ENCODE measurements at places on chromosomes 12 and 14.

- DNase-seq = no peak
Measured at GRCh38 chr12:25797386-25797785, 161.1 kb upstream of the RASSF8 start.

DNA sequence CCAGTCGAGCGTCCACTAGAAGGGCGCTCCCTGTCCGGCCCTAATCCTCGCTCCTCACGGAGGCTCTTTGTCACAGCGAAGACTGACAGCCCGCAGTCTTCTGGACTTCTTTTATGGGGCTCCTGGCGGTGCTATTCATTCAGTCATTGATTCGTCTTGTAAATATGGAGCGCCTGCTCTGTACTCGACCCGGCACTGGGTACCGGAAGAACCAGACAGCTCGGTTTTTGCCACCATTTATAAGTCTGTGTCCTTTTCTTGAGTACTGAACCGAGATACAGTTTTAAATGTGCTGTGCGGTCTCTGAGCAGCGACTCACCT lies 570 bp downstream of the DMAC2L start:
- DNase-seq = no peak

- DNase-seq = no peak
Measured at GRCh38 chr12:47023953-47024352, 55.5 kb upstream of the PCED1B start.

DNA sequence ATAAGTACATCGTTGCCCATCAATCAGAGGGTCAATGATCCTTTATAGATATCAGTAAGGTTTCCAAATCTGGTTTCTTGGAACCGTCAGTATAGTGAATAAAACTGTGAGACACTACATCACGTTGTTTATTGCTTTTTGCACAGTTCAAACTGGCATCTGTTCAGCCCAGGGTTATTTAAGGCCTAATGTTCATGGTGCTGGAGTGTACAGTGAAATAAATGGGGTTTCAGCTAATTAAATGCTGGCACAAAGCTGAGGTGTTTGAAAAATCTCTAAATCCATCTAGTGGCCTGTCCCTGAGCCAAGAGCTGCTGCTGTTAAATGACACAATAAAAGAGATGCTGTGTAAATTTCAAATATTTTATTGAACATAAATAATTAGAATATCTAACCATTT lies 69.9 kb downstream of the RPS29 start:
- no peak for DNase-seq

GRCh38 chr14:95885866-95886265 lies 9.2 kb downstream of the TUNAR start:
- no peak for DNase-seq

- DNase-seq = no peak
Measured at GRCh38 chr14:99181804-99182520, 90.0 kb downstream of the BCL11B start.

- DNase-seq = no peak
Measured at GRCh38 chr14:28596391-28596790, 170.2 kb upstream of the FOXG1 start.

- no peak for DNase-seq
Measured at GRCh38 chr12:69816082-69816481, 8.9 kb upstream of the MYRFL start.

- DNase-seq = no peak
Measured at GRCh38 chr14:103973354-103973753, 31.0 kb upstream of the RD3L start.

DNA sequence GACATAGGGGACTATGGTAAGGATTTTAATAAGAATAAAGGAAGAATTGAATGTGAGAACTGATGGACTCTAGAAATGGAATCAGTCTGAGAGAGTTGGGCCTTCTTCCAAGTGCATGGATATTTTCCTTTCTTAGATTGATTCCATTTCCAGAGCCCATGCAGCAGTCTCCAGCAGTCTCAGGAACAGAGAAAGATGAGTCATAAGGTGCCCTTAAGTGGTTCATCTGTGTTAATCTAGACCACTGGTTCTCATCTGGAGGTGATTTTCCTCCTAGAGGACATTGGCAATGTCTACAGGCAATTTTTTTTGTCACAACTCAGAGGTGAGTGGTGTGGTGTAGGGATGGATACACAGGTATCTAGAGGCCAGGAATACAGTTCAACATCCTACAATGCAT lies 25.9 kb downstream of the TRIM9 start:
- no peak for DNase-seq

DNA sequence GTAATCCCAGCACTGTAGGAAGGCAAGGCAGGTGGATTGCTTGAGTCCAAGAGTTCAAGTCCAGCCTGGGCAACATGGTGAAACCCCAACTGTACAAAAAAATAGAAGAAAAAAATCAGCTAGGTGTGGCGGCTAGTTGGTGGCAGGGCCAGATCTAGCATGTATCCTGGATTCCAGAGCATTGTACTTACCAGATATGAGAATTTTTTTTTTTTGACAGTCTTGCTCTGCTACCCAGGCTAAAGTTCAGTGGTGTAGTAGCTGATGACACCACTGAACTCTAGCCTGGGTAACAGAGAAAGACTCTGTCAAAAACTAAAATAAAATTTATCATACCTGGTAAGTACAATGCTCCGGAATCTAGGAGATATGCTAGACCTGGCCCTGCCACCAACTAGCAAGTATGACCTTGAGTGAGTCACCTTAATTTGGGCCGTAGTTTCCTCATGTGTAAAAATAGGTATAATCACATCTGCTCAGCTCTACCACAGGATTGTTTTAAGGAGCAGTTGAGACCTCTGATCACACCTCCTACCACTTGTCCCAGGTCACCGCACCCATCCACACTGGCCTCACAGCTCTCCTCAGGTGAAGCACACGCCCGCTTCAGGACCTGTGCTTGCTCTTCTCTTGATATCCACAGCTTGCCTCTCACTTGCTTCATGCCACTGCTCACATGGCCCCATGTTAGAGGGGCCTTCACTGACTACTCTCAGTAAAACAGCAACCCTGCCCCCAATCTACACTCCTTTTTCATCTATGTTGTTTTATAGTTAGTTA lies 140.2 kb downstream of the STXBP6 start:
- DNase-seq = no peak

GRCh38 chr12:28425526-28425925 lies 235.3 kb downstream of the CCDC91 start:
- no peak for DNase-seq

DNA sequence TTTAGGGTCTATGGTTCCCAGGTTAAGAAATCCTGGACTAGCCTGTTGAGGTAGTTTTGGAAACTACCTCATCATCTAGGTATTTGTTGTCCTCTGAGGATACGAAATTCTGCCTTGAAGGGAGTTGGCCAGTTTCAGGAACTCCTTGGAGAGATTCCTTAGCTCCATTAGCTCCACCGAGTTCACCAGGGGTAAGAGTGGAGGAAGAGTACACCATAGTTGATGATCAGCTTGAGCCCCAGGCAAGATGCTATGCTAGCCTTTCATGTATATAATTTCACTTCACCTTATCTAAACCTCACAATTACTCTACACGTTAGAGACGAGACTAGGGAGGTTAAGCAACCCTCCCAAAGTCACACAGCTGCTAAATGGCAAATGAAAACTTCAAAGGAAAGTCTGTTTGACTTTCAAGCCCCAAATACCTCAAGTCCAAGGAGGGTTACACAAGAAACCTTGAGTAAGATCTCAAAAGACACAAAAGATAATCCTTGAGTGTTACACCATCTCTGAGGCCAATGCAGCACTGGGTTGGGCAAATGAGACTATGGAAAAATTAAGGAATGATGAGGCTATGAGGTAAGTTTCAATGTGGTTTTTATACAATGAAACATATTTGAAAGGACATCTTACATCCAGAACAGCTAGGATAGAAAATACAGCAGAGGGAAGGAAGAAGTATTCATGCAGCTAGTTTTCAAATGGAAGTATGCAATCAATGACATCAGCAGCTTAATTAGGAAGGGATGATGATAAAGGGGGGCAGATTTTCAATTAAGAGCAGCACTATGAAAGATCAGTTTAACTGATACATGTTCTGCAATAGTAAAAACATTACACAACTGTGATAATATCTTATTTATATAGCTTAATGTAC lies 97.2 kb upstream of the KRAS start:
- no peak for DNase-seq

DNA sequence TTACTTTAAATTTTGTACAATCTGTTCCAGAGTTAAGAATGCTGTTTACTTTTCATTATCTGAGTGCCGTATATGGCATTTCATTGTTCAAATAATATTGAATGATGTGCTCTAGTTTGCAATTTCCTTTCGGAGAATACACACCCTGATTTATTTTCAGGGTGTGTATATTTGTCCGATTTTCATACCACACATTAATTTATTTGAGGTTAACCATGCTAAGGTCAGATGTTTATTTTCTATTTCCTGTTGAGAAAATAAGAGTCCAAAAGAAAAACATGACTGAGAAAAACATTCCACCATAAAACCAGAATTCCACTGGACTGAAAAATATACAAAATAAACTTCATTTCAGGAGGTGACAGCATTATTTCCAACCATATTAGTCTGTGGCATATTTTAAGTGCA lies 64.2 kb upstream of the OVCH1 start:
- no peak for DNase-seq

DNA sequence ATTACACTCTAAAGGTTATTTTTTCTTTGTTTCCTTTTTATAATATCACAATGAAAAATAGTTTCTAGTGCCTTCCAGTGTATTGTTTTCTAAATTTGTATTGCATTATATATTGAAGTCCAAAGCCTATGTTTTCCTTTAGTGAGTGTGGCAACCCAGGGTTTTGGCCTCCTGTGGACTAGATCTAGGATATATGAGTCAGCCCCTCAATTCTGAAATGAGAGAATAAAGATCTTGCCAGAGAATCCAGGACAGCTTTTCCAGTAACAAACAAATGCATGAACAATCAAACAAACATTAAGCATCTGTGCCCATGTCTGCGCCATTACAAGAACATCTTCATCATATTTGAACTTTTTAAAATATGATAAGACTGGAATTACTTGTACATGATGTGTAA lies 70.7 kb upstream of the SSTR1 start:
- DNase-seq = no peak

GRCh38 chr14:95817271-95817670 lies 59.4 kb upstream of the TUNAR start:
- DNase-seq = no peak

- DNase-seq = no peak
Measured at GRCh38 chr12:6231359-6232268, 31.4 kb downstream of the CD9 start.

GRCh38 chr14:98694541-98694940 lies 577.5 kb downstream of the BCL11B start:
- DNase-seq = no peak

- no peak for DNase-seq
Measured at GRCh38 chr12:105865886-105866285, 272.9 kb downstream of the NUAK1 start.

DNA sequence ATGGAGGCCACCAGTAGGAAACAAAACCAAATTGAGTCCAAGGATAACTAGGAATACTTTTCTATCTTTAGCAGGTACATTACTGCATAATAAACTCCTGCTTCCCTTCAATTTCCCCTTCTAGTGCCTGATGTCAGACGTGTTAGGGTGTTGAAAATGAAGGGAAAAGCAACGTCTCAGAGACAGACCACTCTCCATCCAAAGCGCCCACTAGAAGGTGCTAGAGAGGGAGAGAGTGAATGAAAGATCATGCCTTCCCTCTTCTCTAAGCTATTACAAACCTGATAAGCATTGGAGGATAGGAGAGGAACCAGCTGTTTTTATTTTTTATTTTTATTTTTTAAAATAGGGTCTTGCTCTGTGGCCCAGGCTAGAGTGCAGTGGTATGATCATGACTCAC lies 64.1 kb downstream of the ZNF641 start:
- no peak for DNase-seq

- no peak for DNase-seq
Measured at GRCh38 chr14:22438742-22439141, 150.3 kb downstream of the DAD1 start.

- DNase-seq = no peak
Measured at GRCh38 chr12:108959748-108960655, 60.9 kb downstream of the SVOP start.

- DNase-seq = no peak
Measured at GRCh38 chr14:87940382-87940781, 52.6 kb downstream of the GALC start.

DNA sequence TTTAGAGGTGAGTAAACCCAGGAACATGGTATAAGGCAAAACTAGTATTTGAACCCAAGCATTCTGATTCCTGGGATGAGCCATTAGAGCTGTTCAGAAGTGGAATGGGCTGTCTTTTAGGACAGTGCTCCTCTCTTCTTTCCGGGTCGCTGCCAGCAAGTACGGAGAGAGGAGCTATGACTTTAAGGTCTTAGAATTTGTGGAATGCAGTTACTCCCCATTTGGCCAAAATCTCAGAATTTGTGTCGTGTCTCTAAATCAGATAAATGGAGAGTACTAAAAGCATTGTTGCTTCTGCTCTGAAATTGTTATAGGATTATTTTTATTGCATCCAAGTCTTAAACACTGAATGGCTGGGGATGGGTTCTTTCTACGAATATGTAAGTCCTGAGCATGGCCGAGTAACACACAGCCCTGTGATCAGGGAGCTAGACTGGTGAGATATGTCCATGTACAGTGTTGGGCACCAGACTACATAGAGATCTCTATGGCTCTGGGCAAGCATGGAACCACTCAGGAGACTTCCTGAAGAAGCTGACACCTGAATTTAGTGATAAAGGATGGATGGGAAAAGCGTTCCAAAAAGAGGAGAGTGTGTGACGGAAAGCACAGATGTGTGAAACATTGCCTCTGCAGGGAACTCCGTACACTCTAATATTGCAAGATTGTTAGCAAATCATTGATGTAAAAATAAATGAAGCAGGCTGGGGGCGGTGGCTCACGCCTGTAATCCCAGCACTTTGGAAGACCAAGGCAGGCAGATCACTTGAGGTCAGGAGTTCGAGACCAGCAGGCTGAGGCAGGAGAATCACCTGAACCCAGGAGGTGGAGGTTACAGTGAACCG lies 184.7 kb downstream of the SRGAP1 start:
- DNase-seq = no peak

DNA sequence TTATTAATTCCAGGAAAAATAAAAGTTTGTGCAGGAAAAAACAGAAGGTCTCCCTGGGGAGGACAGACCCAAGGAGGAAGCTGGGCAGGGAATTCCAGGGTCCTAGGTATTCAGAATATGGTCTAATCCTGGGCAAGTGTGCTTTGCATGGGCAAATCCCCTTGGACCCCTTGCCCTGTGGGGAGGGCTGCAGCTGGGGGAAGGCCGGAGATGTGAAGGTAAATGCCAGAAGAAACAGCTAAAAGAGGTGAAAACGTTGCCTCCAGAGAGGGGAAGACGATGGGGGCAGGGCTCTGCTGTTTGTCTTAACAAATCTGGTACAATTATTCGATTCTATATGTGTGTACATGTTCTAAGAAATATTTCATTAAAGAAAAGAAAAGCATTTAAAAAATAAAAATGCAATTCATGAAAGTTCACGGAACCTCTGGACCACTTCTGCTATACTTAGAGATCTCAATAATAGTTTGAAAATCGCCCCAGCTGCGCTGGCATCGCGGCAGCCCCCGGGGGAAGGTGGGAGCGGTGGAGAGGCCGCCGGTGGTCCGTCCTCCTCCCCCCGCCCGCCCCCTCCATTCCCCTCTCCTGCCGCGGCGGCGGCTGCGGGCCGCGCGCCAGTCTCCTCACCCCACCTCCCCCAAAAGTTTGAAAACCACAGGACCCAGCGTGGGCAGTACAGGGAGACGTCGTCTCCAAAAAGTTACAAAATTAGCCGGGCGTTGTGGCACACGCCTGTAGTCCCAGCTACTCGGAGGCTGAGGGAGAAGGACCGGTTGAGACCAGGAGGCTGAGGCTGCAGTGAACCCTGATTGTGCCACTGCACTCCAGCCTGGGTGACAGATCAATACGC lies 1.5 kb upstream of the PRPF40B start:
- DNase-seq = peak; percentile 11
